Fibroblast of skin of scalp (primary cell): ENCODE measurements at places on chromosomes 4 and X.

DNA sequence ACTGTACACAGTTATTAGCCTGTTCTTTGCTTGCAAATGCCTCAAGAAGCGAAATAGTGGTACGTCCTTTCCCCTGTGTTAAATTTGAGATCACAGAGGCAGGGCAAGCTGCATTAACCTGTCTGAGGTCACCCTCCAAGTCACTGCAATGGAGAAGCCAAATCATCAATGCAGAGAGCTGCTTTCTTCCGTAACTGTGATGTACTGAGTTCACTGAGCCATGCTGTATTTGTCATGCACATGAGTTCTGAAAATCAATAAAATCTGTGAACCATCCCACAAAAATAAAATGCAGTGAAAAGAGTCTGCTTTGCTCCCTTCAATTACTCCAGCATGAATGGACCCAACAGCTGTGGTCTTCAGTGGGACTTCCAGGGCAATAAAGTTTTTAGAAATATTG, 393.5 kb downstream of the KCNIP4 start:
- no peak for DNase-seq

- no peak for DNase-seq
These were observed 32.8 kb downstream of the STBD1 start for GRCh38 chr4:76339364-76339763.

DNA sequence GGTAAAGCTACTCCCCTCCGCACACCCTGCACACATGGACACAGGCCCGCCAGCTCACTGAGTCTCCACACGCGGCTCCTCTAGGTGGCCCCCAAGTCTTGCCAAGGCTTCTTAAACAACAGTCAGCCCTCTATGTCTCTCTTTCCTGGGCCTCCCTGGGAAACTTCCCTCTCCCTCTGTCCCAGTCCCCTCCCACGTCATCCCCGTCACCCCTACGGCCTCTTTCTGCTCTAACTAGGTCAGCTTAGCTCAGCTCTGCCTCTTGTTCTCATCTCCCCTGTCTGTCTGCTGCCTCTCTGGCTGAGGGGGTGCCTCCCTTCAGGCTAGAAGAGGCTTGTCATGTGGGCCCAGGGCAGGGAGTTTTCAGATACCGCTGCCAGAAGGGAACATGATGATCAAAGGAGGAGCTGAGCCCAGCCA, 38.8 kb downstream of the SEPTIN6 start:
- peak; percentile 32 for DNase-seq

DNA sequence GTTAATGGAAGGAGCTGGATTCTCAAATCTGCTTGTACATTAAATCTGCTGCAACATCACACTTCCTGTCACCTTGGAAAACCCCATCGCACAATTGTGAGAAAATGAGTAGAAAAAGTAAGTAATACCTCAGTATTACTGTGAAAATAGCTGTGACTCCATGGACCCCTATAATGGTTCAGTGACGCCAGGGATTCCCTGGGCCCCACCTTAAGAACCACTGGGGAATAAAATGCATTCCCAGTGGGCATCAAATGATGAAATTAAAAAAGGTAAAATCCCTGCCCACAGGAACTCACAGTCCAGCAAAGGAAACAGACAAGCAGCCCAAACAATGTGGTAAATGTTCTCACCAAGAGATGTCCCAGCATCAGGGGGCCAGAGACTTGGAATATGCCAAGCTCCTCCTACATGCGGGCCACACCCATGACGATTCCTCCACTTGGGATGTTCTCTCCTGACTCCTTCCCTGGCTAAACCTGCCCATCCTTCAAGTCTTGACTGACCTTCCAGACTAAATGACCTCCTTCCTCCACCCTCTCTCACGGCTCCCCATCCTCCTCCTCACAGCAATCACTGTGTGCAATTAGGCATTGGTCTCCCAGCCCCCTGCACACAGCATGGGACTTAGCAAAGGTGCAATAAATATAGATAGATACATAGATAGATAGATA, 2.6 kb downstream of the EVC2 start:
- DNase-seq: no peak

- no peak for DNase-seq
These were observed 144.1 kb downstream of the PACRGL start for GRCh38 chr4:20844311-20844710.

DNA sequence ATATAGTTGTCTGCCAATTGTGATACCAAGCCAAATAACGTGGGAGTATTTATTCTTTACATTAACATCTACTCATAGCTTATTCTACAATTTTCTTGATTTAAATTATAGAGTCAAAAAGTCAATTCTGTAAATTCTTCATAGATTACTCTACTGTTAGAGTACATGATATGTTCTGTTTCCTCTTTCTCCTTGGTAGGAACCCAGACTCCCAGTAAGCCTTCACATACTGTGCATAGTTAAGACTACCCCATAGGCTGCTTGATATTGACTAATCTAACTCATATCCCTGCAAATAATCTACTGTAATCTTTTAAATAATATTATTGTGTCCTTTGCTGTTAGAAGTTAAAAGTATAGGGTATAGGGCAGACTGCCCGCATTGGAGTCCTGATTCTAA, 35.4 kb downstream of the BANK1 start:
- DNase-seq: no peak

GRCh38 chr4:121073672-121074381, 1.5 kb upstream of the NDNF start:
- no peak for DNase-seq

DNA sequence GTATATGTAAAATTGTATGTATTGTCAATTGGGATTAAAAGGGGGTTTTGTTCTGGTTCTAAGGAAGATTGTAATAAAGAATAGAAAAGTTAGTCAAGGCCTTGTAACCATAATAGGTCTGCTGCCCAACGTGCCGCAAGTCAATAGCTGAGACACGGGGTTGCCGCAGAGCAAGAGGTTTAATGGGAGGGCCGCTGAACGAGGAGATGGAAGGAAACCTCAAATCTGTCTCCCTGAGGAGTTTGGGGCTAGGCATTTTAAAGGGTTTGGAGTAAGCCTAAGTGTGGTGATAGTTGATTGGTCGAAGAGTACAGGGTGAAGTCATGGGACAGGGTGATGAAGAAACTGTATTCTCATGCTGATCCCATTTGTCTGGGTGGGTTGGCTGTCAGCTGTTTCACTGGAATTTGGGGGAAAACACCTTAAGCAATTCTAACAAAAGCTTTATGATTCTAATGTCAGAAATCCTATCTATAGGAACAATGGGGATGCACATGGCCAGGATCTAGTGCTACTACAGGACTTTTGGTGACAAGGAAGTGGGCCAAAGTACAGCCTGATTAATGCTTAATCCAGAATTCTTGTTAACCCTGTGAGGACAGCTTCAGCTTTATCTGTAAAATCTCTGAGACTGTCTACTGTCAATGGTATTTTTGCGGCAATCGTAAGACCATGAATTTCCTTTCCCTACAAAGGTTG, 86.9 kb downstream of the RELL1 start:
- no peak for DNase-seq

- DNase-seq: no peak
These were observed 223.4 kb upstream of the RPL34 start for GRCh38 chr4:108396900-108397497.

GRCh38 chrX:54920610-54921426, at the start of gene TRO:
Gene TRO (plus strand): TSS chrX:54920824. CDS start chrX:54922247, 1,423 bp downstream.
- peak; percentile 34 for DNase-seq

GRCh38 chrX:135382260-135382659, 39.5 kb upstream of the SMIM10L2A start:
- DNase-seq: no peak

GRCh38 chrX:103417370-103417769, 41.0 kb downstream of the BEX3 start:
- DNase-seq: no peak

GRCh38 chr4:158934996-158935669, 166.3 kb downstream of the FNIP2 start:
- no peak for DNase-seq

DNA sequence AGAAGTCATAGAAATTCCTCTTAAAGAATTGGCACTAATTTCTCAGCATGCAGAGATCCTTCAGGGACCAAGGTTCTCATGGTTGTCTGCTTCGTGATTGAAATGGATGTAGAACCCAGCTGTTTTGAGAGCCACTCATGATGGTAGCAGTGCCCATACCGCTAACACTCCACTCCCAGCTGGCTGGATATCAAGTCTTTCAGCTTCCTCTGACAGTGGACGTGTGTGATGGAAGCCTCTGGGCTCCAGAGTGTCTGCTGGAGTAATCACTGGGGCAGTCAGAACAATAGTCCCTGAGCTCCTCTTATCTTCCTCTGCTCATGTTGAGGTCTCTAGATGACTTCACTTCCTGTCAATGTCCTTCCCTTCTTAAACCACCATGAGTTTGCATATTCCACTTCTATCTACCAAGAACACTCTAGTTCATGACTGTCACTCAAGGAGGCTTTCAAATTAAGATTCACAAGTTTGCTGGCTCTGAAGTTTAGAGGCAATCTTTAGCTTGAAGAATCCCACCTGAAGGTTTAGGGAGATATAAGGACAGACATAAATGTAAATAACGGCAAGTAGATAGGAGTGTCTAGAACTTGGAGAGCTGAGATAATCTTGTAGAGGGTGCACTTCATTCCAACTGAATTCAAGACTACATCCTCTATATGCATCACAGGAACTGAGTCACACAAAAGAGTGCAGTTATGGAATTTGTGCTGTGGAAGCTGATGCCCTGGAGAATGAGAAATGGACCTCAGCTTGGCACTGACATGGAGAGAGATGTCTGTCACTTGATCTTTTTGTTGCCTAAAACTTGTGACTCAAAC, 64.5 kb upstream of the WDR1 start:
- DNase-seq: peak; percentile 66

DNA sequence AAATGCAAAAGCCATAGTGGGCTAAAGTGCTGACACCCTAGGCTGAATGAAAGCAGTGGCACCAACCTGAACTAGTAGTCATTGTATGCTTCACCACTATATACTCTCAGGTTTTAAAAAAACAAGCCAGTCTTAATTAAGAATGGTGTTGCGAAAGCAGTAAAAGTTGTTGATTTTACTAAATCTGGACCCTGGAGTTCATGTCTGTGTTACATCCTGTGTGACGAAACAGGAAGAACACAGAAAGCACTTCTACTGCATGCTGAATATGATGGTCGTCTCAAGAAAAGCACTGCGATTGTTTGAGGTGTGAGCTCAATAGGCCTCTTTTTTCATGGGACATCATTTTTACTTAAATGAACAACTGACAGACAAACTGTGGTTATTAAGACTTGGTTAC, 24.2 kb upstream of the GDPD2 start:
- DNase-seq: peak; percentile 1

DNA sequence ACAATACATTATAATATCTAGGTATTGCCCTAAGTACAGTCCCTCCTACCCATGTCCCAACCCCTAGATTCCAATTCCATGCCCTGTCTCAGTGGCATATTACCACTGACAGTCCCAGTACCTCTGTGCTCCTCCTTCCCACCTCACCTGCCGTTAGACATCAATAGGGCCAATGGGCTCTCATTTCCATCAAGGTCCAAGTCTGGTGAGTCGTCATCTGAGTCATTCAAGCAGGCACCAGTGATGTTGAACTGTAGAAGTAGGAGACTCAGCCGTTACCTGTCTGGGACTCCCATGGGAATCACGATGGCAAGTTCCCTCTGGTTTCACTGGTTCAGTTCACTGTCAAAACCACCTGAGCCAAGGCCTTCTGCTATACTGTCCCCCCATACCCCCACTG, 51.7 kb downstream of the PHF8 start:
- no peak for DNase-seq

DNA sequence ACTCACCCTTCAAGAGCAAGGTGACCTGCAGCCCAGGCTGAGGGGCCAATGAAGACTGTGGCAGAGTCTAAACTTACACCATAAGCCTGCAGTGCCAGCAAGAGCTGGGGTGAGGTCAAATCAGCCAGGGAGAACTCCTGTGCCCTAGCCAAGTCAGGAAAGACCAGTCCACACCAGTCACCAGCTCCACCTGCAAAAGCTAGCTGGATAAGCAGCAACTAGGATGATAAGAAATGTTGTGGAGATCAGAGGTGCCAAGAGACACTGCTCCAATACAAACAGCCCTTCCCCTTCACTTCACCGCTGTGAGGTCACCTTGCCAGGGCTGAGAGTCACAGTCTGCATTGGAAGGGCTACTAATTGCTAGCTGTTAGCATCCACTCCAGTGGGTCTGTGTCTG, 31.3 kb downstream of the NIPAL1 start:
- no peak for DNase-seq

DNA sequence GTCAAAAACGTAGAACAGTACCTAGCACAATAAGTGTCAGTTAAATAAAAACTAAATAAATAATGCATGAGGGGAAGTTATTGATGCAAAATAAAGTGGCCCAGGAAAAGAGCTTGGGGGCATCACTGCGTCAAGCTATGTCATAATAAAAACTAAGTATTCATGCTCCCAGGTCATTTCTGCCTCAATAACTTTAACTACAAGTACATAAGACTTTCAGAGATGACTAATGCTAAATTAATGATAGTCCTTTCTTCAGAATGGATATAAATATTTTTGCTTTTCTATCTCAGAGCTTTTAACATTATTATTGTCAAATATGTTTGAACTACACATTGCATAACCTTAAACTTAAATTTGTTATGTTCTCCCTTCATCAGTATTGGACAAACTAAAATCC, 92.2 kb upstream of the MAGEB10 start:
- DNase-seq: no peak

GRCh38 chr4:168656055-168656660, 159.3 kb downstream of the PALLD start:
- DNase-seq: peak; percentile 88

DNA sequence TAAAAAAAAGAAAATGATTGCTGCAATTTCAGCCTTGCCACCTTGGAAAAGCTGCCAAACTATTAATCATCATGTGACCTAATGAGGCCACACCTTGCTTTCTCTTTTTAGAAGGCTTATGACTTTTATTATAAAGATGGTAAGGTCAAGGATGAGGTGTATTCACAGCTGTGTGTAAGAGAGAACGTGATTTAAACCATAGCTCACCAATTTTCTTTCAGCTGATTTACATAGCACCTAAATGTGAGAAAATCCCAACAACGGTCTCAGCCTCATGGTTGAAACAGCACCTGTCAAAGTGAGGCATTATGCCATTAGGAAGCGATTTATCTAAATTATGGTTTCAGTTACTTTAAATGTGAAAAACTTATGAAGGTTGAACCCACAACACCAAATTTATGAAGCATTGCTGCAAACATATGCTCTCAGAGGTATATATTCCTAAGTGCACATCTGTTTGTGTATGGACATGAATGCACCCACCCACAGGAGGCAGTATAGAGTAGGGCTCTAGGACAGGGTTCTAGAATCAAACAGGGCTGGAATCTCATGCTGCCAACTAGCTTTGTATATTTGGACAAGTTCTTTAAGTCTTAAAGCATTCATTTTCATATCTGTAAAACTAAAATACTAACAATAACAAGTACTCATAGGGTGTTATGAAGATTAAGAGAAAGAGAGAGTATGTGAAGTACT, 40.7 kb downstream of the ANXA3 start:
- no peak for DNase-seq

GRCh38 chrX:39720945-39721344, 376.8 kb downstream of the BCOR start:
- DNase-seq: no peak

- no peak for DNase-seq
These were observed 1.1 kb downstream of the CFAP99 start for GRCh38 chr4:2419814-2420213.

- DNase-seq: no peak
These were observed 77.3 kb downstream of the TSPAN5 start for GRCh38 chr4:98581126-98581525.

- DNase-seq: no peak
These were observed 709.8 kb upstream of the HS3ST1 start for GRCh38 chr4:12138488-12138887.
